MV-4-11 (cell line): ENCODE measurements at places on chromosomes 4 and X.
A peak's percentile ranks its signal among the peaks of the same experiment; 100 is the strongest.

DNA sequence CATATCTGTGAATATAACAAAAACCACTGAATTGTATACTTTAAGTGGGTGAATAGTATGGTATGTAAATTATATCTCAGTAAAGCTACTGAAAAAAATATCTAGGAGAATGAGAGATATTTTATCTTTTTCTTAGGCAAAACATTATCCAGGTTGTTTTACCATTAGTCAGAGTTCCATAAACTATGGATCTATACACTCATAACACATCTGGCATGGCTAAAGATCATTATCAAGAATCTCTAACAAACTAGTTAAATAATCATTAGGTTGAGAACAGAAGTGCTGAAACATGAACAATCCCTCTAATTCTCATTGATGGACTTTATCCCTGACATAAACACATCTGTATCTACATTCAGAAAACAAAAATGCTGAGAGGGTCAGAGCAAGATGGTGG, 15.6 kb downstream of the MED14 start:
- DNase-seq: no peak

DNA sequence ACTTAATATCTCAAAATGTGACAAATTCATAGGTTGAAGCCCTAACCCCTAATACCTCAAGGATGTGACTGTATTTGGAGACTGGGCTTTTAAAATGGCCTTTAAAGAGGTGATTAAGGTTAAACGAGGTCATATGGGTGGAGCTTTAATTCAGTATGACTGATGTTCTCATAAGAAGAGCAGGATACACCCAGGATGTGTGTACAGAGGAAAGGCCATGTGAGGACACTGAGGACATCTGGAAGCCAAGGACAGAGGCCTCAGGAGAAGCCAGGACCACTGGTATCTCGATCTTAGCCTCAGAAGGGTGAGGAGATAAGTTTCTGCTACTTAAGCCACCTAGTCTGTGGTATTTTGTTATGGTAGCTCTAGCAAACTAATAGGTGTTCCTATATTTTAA, 49.0 kb upstream of the SHISA3 start:
- DNase-seq: no peak

DNA sequence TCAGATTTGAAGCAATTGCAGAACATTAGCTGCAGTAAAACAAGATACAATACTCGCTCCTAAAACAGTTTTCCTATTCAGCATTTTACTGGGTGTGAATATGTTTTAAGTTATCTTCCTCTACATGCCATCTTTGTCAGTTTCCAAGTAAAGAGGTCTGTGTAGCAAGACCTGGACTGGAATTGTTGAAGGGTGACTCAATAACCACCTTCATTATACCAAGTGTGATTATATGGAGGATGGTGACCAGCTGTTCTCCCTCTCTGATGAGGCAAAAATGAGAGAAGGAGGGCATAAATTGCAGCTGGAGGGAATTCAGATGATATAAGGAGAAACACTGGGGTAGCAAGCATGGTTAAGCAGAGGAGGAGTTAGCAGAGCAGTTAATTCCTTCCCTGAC, 922.1 kb upstream of the SLIT2 start:
- no peak for DNase-seq

DNA sequence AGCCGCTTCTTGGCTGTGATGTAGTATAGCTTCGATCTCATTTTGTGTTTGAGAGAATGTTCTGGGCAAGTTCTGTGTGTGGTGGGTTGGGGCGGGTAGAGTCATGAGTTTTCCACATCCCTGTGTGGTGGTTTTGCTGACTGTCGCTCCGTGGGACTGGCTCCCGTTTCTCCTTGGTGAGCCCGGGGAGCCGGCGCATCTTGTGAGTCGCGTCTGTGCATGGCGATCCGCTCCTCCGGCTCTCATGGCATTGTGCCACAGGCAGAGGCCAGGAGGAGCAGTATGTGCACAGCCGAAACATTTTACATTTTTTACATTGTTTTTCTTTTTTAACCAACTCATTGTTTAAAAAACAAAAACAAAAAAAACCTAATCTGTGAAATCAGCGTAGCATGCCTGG, 27.7 kb upstream of the TBC1D14 start:
- no peak for DNase-seq

- no peak for DNase-seq
These were observed 17.2 kb downstream of the XPNPEP2 start for GRCh38 chrX:129755779-129756650.

GRCh38 chrX:103415528-103415927, 39.2 kb downstream of the BEX3 start:
- DNase-seq: no peak

GRCh38 chr4:1384675-1385372, 21.4 kb downstream of the NKX1-1 start:
- no peak for DNase-seq

GRCh38 chr4:1574601-1575417, 109.3 kb downstream of the FAM53A start:
- no peak for DNase-seq

GRCh38 chr4:25060963-25061340, 30.2 kb upstream of the LGI2 start:
- no peak for DNase-seq

DNA sequence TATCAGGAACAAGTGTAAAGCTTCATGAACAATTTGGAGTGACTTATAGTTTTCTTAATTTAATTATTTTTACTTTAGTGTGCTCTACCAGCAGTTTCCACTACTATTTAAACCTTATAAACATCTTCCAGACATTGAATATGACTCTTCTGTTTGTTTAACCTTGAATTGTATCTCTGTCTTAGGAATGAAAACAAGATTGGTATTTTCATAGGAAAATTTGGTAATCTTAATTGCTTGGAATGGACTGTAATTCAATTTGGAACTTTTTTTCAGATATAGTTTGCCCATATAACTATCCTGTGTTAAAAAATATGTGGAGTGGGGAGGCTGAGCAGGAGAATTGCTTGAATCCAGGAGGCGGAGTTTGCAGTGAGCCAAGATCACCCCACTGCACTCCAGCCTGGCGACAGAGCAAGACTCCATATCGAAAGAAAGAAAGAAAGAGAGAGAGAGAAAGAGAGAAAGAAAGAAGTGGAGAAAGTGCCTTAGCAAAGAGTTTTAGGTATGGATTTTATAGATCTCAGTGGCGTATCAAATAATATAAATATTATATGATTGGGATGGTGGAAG, 242.4 kb downstream of the BMPR1B start:
- no peak for DNase-seq

- peak; percentile 93 for DNase-seq
These were observed 284.9 kb downstream of the FBXO8 start for GRCh38 chr4:173998471-173999144.

- no peak for DNase-seq
These were observed 635.4 kb downstream of the SPRY1 start for GRCh38 chr4:124032035-124032434.

DNA sequence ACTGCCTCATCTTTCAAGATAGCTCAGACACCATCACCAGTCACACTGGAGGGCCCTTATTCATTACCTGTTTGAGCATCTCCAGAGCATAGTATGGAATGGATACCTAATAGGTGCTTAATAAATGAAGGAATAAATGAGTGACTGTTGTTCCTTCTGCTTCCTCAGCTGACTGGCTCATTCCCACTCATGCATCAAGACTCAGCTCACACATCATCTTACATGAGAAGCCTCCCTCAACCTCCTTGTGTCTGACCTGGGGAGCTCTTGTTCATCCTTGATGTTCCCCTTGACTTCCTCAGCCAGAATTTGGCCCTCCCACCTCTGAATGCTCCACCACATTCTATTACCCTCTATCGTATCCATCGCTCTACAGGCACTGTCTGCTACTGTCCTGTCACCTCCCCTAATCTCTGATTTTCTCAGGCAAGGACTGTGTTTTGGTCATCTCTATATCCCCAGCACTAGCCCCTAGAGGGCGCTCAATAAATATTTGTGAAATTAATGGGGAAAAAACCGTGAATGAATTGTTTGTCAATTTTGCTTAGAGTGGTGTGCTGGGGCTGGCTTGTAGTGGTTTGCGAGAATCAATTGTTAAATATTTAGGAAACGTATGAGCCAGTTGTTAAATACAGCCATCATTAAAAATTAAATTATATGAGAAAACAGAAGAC, 88.3 kb downstream of the NHSL2 start:
- peak; percentile 0 for DNase-seq

DNA sequence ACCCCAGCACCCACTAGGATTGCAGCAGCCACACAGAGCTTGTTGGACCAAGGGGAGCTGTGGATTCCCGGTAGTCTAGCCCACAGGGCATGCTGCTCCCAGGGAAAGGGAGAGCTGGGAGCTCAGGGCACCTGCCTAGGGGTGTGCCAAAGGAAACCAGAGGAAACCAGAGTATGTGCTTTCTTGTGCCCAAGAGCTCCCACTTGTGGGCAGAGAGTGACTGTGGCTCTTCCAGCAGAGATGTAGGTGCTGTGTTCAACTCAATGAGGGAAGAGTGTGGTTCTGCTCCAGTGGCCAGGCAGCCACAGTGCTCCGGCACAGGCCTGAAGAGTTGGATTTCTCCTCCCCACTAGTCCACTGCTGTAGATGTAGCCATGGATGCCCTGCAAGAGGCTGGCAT, 1050.0 kb upstream of the INTU start:
- DNase-seq: no peak

- DNase-seq: peak; percentile 2
These were observed 10.2 kb upstream of the GRIA3 start for GRCh38 chrX:123173833-123174232.

DNA sequence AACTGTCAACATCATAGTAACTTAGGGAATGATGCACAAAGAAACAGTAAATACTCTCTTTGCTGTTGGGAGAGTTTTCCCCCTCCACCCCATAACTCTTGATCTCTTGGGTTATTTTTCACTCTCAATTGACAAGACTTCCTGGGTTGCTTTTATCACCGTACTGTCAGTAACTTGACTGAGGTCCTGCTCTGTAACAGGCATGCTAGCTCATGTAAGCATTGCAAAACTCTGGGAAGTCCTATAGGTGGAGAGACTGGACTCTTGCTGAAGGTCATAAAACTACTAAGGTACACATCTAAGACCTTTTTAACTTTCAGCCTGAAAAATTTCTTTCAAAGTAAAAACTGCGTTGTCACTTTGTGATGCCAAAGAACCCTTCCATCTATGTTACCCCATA, 10.9 kb downstream of the SHROOM3 start:
- DNase-seq: no peak

DNA sequence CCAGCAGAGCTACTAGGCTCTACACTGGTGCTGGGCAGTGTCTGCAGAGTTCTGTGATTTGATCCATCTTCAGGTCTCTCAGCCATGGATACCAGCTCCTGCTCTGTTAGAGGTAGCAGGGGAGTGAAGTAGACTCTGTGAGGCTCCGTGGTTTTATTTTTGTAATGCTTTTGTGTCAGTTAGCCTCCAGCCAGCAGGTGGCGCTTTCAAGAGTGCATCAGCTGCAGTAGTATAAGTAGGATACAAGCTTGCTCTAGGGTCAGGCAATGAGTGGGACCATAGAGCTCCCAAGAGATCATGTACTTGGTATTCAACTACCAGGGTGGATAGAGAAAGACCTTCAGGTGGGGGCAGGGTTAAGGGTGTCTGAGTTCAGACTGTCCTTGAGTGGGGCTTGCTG, 362.5 kb upstream of the TRAM1L1 start:
- peak; percentile 7 for DNase-seq

DNA sequence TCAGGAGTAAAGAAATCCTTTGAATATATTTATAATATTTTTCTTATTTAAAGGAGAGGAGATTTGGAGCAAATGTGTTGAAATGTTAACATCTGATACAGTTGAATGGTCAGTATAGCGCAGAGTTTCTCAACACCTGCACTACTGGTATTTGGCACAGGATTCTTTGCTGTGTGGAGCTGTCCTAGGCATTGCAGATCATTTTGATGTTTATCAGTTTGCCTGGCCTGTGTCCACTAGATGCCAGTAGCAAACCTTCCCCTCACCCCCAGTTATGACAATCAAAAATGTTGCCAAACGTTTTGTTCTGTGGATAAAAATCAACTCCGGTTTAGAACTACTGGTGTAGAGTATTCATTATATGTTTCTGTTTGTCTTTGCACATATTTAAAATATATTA, 765.3 kb upstream of the SLIT2 start:
- no peak for DNase-seq

- no peak for DNase-seq
These were observed 101.7 kb downstream of the NAA11 start for GRCh38 chr4:79223993-79224776.

GRCh38 chr4:137754652-137755471, 222.6 kb upstream of the PCDH18 start:
- no peak for DNase-seq

- DNase-seq: no peak
These were observed 21.9 kb upstream of the GABRE start for GRCh38 chrX:151996347-151996746.

DNA sequence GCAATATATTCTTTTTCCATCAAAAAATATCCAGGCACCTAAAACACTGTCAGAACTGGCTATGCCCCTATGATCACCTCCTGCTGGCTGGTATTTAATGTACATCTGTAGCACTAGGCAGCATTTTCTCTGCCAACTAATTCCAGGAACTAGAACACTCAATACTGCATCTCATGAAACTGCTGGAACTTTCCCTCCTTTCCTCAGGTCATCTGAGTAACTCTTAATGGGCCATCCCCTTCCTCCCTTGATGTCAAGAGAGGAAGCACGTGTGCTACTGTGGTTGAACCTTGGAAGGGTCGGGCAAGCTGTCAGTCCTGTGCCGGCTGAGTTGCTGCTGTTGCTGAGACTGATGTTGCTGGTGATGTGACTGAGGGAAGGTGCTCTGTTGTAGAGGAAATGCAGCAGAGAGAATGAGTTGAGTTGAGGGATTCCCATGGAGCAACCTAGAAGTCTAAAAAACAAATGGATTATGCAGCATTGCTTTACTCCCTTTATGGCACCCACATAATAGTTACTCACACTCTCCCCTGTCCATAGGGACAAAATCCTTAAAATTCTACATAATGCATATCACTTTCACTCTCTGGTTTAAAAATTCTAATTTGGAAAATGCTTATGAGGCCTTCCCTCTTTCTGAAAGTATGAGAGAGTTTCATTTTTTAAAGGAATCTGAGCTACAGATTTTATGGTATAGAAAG, 39.5 kb downstream of the TMEM165 start:
- DNase-seq: no peak

- DNase-seq: no peak
These were observed 208.2 kb downstream of the PARM1 start for GRCh38 chr4:75141162-75141561.
